ENCODE measurements at places on chromosomes 3 and 15.

- DNase-seq: no peak
These were observed 173.9 kb upstream of the ADAMTS9 start for GRCh38 chr3:64861684-64862083.

GRCh38 chr3:128274837-128275236, 121.6 kb downstream of the EEFSEC start:
- DNase-seq: no peak

GRCh38 chr15:48281674-48282073, 49.6 kb upstream of the DUT start:
- no peak for DNase-seq

- no peak for DNase-seq
These were observed 44.1 kb downstream of the C3orf20 start for GRCh38 chr3:14719006-14719405.

- no peak for DNase-seq
These were observed 351.6 kb downstream of the TBC1D5 start for GRCh38 chr3:17390785-17391184.

GRCh38 chr3:160607826-160608225, 42.5 kb upstream of the KPNA4 start:
- DNase-seq: no peak
